ENCODE measurements at places on chromosomes 3 and 15.

DNA sequence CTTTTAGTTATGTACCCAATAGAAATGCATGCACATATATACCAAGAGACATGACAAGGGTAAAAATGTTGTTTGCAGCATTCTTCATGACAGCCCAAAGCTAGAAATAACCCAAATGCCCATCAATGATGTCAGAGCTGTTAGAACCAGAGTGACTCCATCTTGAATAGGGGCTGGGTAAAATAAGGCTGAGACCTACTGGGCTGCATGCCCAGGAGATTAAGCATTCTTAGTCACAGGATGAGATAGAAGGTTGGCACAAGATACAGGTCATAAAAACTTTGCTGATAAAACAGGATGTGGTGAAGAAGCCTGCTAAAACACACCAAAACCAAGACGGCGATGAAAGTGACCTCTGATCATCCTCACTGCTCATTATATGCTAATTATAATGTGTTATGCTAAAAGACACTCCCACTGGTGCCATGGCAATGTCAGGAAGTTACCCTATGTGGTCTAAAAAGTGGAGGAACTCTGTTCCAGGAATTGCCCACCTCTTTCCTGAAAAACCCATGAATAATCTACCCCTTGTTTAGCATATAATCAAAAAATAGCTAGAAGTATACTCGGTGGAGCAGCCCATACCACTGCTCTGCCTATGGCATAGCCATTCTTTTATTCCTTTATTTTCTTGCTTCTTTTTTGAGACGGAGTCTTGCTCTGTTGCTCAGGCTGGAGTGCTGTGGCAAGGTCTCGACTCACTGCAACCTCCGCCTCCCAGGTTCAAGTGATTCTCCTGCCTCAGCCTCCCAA, 32.9 kb downstream of the ZBTB11 start:
- no peak for DNase-seq

DNA sequence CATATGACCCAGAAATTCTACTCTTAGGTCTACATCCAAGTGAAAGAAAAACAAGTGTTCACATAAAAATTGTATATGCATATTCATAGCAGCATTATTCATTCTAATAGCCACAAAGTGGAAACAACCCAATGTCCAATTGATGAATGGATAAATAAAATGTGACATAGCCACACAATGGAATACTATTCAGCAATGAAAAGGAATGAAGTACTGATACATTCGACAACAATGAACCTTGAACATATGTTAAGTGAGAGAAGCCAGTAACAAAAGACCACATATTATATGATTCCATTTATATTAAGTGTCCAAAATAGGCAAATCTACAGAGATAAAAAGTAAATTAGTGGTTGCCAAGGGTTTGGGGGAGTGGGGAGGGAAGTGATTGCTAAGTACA, 70.2 kb upstream of the ACTC1 start:
- DNase-seq: no peak

DNA sequence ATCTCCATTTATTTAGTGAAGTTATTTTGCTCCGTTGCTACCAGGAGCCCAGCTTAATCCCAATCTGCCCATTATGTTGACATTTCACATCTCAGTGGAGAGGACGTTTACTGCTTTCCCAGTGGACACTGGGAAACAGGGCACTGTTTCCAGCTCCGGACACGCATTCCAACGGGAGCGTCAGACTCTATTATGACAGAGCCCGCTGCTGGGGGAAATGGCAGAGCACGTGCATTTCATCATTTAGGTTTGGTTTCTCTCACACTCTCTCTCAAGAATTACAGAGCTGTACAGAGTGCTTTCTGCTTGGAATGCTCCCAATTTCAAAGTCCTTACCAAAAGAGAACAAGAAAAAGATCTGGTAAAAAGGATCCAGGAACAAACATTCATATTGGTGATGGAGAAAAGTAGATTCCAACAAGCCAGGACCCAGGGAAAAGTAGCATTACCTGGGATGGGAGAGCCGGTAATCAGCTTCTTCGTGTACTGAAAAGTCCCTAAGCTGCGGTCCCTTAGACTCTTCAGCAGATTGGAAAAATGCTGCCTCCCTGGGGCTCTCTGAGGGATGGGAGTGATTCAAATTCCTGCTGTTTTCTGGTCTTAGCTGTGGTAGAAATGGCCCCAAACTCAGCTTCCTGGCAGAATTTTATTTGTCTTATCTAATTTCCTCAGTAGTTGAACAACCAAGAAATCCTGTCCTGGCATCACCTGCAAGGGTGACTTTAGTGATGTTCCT, 136.0 kb upstream of the THBS1 start:
- DNase-seq: no peak

- no peak for DNase-seq
Observed at GRCh38 chr15:76178296-76179000, 118.7 kb downstream of the TMEM266 start.

GRCh38 chr3:5347486-5347885, 160.0 kb downstream of the EDEM1 start:
- no peak for DNase-seq

GRCh38 chr3:178567611-178568010, 31.4 kb downstream of the KCNMB2 start:
- DNase-seq: no peak

DNA sequence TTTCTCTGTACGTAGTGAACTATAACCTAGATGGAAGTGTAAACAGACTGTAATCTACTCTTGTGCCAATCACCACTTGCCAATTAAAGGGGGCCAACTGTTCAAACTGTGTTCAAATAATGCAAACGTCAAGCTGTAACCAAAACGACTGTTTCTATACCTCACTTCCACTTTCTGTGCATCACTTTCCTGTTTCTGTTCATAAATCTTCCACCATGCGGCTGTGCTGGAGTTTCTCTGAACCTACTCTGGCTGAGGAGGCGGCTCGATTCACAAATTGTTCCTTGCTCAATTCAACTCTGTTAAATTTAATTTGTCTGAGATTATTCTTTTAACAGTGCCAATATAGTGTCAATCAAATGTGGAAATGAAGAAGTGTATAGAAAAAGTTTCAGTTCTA, 206.7 kb upstream of the TBC1D5 start:
- no peak for DNase-seq

GRCh38 chr3:46542344-46542743, 23.8 kb downstream of the LRRC2 start:
- DNase-seq: no peak

GRCh38 chr15:66019368-66019767, 150.1 kb downstream of the RAB11A start:
- no peak for DNase-seq

GRCh38 chr15:48671103-48672022, 25.9 kb upstream of the FBN1 start:
- peak; percentile 92 for DNase-seq

Data from skin of body (tissue), 3 donors.